ENCODE measurements at places on chromosomes 4 and X.

DNA sequence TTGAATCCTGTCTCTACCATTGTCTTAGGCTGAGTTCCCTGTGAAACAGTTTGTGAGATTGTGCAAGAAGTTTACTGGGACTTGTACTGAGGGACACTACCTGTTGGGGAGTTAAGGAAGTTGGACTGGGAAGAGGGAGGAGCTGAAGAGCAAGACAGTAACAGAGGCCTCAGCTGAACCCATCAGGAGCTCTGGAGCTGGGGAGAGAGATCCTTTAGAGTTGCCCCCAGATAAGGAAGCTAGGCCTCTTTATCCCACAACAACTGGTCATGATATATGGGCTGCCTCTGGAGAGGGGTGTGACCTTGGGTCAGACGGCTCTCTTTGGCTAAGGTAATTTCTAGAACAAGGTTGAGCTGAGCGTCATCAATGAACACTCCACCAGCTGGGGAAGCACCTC is 137.8 kb upstream of the SLC4A4 start:
- DNase-seq, result no peak

- no peak for DNase-seq
Measured at GRCh38 chrX:56125946-56126345, 106.2 kb upstream of the KLF8 start.

- no peak for DNase-seq
Measured at GRCh38 chr4:38009421-38009820, 49.2 kb downstream of the PTTG2 start.

GRCh38 chr4:118221227-118221800 is 131.5 kb downstream of the PRSS12 start:
- DNase-seq, result no peak

- DNase-seq, result no peak
Measured at GRCh38 chr4:36215627-36216026, 28.7 kb downstream of the ARAP2 start.

DNA sequence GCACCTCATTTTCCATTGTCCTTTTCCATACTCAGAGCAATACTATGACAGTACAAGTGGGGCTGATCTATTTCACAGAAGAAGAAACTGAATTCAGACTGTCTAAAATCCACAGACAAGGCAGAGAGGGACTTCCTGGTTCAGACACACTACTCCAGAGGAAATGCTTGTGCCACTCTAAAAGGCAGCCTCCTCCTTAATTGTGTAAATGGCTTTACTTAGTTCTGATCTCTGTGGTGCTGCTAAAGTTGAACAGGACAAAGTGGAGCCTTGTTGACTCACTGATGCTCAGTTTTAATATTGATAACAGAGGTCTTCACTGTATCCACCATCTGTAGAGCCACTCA is 122.4 kb downstream of the KIT start:
- DNase-seq, result no peak

- no peak for DNase-seq
Measured at GRCh38 chrX:110569506-110569905, 210.9 kb downstream of the RTL9 start.

- DNase-seq, result no peak
Measured at GRCh38 chr4:4480205-4480604, 61.6 kb downstream of the STX18 start.

GRCh38 chr4:163279713-163280112 is 52.7 kb downstream of the NPY1R start:
- DNase-seq, result no peak

GRCh38 chrX:103831342-103831802 is 685 bp downstream of the RAB9B start:
- DNase-seq, result no peak

GRCh38 chr4:23878912-23879732 is 10.7 kb downstream of the PPARGC1A start:
- DNase-seq, result no peak

DNA sequence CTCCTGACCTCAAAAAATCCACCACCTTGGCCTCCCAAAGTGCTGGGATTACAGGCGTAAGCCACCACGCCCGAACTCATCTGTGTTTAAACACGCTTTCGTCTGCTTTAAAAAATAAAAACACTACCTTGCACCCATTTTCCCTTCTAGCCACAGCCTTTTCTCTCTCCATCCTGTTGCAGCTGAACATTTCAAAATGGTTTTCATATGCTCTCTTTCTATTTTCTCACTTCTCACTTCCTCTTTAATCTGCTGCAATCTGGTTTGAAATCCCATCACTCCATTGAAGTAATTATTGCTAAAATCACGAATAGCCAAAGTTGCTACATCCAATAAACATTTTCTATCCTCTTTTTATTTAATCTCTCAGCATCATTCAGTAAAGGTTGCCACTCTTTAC is 70.0 kb downstream of the DCHS2 start:
- DNase-seq, result no peak

DNA sequence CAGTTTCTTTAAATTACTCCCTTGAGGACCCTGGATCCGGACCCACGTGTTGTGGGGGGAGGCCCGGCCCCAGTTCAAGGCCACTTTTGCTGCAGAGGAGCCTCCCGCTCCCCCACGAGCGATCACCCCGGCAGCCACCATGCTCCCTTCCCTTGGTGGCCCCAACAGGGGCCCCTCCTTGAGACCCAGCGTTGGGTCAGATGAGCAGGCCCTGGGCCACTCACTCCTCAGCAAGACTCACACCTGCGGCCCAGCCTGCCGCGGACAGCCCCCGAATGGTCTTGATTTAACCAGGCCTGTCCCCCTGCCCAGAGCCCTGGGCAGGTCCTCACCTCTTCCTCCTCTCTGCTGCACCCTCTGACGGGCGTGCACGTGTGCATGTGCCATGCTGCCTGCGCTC is 4.3 kb downstream of the CPLX1 start:
- no peak for DNase-seq

DNA sequence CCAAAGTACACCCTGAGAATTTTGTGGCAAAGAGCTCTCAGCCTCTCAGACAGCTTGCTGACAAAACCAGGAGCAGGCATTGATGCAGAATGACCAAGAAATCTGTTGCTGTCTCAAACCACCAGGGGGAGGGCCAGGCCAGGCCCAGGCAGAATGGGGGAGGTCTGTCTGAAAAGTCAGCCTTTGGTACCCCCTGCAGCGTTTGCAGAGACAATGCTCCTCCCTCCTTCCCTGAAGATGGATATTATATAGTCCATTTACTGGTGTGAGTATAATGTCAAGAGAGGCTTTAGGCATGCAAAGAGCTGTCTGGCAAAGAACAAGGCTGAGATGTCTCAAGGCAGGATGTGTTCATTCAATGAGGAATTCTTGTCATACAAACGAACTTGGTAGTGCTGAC is 52.9 kb upstream of the TRPC5OS start:
- no peak for DNase-seq

- DNase-seq, result no peak
Measured at GRCh38 chr4:8644461-8644891, 51.9 kb downstream of the CPZ start.

All from activated CD8-positive, alpha-beta memory T cell treated with anti-CD3 and anti-CD28 coated beads, Interleukin-2, amount 50 U/mL, for 48 hours (primary cell).